ENCODE measurements at places on chromosomes 5 and 9.

- no peak for ATAC-seq
These were observed 76.9 kb downstream of the IPO11 start for GRCh38 chr5:62489471-62489870.

GRCh38 chr5:5141339-5141599 lies 1.1 kb downstream of the ADAMTS16 start:
- no peak for ATAC-seq

- ATAC-seq: no peak
These were observed 717.9 kb upstream of the WWC1 start for GRCh38 chr5:167573370-167574127.

GRCh38 chr9:27377811-27378456 lies 81.0 kb upstream of the EQTN start:
- peak; percentile 89 for ATAC-seq

- ATAC-seq: no peak
These were observed 247.9 kb upstream of the IRX1 start for GRCh38 chr5:3347741-3348140.

DNA sequence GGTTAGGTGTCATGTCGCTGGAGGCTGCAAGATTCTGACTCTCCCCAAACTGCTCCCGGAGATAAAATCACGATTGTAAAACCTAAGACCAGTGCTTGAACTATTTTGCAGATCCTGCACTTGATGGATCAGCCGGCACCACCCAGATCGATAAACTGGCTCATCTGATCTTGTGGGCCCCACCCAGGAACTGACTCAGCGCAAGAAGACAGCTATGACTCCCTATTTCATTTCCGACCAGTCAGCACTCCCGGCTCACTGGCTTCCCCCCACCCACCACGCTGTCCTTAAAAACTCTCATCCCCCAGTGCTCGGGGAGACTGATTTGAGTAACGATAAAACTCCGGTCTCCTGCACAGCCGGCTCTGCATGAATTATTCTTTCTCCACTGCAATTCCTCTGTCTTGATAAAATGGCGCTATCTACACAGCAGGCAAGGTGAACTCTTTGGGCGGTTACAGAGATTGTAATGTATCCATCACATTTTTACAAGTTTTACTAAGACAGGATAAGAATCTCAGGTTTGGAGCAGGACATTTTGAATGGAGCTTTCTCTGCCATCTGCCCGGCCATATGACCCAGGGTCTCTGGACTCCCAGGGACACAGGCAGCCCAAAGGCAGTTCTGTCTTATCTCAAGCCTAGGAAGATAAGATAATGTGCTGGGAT lies 10.6 kb upstream of the PPP1R26 start:
- ATAC-seq: no peak

DNA sequence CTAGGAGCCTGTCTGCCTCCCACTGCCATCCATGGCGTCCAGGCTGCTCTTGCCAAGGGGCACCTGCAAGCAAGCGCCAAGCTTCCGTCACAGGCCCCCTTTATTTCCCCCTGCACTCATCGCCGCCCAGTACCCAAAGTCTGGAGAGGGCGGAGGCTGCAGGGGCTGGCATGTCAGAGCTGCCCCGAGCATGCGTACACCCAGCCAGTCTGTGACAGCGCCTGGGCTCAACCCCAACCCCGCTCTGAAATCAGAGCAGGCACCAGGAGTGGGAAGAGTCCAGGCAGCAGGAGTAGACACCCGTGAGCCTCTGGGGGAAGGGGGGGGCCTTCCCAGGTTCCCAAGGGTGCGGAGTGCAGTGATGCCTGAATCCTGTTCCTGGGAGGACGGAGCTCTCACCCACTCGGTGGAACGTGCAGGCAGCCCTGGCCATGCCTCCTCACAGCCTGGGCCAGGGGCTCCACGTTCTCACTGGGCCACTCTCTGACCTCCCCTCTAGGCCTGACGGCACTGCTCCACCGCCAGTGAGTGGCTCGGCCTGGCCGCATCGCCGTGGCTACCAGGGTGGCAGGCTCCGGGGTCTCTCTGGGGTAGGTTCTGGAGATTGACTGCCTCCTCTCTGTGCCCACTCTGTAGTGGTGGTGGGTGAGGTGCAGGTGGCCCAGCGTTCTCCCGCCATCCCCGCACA lies 469.0 kb downstream of the CDH9 start:
- peak; percentile 48 for ATAC-seq

All from stimulated activated memory B cell treated with anti-CD40 and anti-IgM and Interleukin-4, amounts not matched to agents 10 μg/mL and 1 μg/mL and 100 μg/mL, for 72 hours (primary cell).